ENCODE measurements at places on chromosomes 7 and 10.
A peak's percentile ranks its signal among the peaks of the same experiment; 100 is the strongest.

DNA sequence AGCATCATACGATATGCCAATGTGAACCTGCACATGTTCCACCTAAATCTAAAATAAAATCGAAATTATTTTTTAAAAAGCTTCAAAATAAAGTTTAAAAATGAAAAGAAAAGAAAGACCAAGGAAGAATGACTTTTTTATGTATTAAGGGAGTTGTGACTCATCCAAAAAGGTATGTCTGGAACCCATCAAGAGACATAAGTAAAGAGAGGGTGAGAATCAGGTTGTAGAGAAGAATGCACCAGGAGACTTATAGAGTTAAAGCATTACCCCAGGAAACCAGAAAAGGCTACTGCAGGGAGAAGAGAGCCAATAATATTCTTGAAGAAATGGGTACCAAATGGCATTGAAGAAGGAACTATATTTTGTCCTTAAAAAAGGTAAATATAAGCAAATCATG lies 69.8 kb downstream of the CTTNBP2 start:
- no peak for DNase-seq

DNA sequence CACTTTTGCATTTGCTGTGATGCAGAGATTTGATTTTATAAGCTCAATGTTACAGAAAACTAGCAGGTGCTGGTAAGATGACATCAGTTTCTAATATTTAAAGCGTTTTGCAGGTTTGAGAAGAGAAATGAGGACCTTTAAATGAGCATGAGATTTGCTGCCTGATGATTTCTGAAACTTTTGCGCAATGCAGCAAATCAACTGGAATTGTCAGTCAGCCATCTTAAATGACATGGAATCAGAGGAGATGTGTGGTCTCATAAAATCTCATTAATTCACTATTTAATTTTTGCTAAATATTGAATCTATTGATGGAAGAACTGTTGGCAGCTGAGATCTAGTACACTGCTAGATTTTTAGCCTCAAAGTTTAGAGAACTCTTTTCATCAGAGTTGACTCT lies 3.9 kb downstream of the RBM17 start:
- no peak for DNase-seq

DNA sequence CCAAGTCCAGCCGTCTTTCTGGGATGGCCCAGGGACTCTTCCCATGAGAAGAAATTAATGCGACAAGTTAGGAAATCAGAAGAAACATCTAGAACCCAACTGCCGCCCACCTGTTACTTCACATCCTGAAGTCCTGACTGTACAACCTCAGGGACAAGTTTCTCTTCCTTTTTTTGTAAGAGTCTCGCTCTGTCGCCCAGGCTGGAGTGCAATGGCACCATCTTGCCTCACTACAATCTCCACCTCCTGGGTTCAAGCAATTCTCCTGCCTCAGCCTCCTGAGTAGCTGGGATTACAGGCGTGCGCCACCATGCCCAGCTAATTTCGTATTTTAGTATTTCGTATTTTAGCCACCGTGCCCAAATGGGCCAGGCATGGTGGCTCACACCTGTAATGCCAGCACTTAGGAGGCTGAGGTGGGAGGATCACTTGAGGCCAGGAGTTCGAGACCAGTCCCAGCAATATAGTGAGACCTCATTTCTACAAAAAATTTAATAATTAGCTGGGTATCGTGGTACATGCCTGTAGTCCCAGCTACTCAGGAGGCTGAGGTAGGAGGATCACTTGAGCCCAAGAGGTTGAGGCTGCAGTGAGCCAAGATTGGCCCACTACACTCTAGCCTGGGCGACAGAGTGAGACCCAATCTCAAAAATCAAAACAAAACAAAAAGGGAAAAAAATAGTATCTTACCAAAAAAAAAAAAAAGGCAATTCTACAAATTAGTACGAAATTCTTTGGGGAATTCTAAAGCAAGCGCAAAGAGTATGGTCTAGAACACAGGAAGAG lies 20.8 kb downstream of the LAT2 start:
- no peak for DNase-seq

DNA sequence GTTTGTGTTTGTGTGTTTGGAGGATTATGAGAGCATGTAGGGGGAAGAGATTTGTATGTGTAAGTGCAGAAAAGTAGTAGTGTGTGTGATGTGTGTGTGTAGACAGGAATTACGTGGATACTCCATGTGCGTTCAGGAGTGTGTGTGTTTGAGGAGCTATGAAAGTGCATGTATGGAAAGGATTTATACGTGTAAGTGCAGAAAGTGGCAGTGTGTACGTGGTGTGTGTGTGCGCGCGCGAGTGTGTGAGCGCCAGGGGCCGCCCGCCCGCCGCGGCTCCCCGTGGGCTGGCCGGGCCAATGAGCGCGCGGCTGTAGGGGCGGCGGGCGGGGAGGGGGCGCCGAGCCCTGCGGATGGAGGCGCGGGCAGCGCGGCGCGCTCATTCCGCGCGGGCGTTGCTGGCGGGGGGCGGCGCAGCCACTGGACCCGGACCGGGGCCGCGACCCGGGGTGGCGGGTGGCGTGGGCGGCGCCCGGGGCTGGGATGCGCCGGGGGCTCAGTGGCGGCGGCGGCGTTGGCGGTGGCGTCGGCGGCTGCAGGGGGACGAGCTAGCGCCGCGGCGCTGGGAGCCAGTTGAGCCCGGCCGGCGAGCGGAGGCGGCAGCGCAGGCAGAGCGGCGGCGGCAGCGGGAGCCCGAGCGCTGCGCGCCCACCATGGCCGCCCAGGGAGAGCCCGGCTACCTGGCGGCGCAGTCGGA lies at the start of gene BICC1:
Gene BICC1, plus strand, starts transcription at position 382 of the 697 bp plus-strand sequence. Its CDS starts 272 bp downstream, at position 654.
- peak; percentile 71 for DNase-seq

- DNase-seq, result no peak
Measured at GRCh38 chr10:1611936-1612550, 125.3 kb downstream of the ADARB2 start.

Data from Caco-2 (cell line).